Activated effector memory CD4-positive, alpha-beta T cell treated with anti-CD3 and anti-CD28 coated beads, Interleukin-2, amount 50 U/mL, for 16 hours (primary cell): ENCODE measurements at places on chromosomes 5 and 9.
A peak's percentile ranks its signal among the peaks of the same experiment; 100 is the strongest.

DNA sequence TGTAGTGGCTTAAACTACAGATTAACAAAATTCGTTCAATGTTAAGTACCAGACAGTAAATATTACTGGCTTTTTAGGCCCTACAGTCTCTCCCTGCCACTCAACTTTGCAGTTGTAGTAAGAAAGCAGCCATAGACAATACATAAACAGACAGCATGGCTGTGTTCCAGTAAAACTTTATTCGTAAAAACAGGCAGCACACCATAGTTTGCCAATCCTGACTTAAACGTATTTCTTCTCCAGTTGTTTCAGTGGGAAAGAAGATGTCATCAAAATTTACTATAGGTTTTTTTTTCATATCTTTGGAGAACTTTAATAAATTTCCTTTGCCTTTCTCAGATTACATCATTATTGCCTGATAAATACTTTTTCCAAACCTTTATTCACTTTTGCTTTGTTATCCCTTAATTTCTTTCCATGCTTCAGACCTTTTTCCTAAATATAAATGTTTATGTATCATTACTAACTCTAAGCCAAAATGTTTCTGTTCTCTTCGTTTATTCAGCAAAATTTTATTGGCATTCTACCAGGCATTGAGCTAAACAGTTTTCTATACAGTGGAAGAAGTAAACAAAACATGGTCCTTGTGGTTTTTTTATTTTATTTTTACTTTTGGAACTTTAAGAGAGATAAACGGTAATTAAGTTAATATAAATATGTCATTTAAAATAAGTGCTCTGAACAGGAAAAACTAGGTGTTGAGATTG, 64.5 kb downstream of the SLF1 start:
- no peak for DNase-seq

DNA sequence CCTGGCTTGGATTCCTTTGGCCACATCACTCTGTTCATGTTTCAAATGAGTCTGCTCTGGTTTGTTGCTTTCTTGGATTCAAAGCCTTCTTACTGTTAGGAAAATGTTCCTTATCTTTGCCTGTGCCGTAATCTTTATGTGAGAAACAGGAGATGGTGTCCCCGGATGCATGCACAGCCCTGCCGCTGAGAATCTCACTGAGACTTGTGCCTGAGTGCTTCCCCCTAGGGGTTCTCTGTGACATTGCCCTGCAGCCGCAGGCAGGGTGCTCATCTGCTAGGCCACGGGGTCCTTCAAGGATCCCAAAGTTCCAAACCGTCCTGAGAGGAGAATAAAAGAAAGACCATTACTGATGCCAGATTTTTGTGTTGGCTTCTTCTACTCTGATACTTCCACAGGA, 81.4 kb upstream of the ANKRD55 start:
- no peak for DNase-seq

- DNase-seq, result no peak
These were observed 119.9 kb downstream of the C9orf152 start for GRCh38 chr9:110088099-110088498.

- DNase-seq, result no peak
These were observed 8.6 kb downstream of the TEK start for GRCh38 chr9:27117489-27118135.

- DNase-seq, result no peak
These were observed 4.9 kb downstream of the AK6 start for GRCh38 chr5:69364414-69364813.

DNA sequence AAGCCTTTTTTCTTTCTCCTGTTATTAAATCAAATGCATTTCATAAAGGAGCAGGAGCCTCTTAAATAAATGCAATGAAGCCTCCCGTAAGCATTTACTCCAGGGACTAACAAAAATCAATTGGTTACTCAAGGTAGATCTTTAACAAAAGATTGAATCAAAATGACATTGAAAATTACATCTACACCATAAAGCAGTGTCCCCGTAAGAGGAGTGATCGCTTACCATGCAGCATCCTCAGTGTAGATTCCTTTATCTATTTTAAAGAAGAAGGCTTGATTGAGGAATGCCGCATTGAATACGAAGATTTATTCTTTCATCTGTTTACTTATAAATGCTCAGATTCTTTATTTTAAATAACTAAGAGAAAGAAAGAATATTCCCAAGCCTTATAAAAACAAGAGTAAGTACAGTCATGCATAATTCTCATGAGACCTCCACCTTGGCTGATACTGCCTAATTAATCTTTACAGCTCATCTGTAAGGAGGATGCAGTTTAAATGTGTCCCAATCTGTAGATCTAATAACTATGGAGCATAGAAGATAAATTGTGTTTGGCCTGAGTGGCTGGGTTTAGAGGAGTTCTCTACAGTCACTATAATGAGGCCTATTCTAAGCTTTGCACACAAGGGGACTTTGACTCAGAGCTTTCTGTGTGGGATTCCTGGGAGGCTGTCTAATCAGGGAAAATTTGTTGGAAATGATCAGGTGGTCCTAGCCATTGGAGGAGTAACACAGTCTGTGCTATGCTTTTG, 55.1 kb downstream of the PLPPR1 start:
- no peak for DNase-seq

DNA sequence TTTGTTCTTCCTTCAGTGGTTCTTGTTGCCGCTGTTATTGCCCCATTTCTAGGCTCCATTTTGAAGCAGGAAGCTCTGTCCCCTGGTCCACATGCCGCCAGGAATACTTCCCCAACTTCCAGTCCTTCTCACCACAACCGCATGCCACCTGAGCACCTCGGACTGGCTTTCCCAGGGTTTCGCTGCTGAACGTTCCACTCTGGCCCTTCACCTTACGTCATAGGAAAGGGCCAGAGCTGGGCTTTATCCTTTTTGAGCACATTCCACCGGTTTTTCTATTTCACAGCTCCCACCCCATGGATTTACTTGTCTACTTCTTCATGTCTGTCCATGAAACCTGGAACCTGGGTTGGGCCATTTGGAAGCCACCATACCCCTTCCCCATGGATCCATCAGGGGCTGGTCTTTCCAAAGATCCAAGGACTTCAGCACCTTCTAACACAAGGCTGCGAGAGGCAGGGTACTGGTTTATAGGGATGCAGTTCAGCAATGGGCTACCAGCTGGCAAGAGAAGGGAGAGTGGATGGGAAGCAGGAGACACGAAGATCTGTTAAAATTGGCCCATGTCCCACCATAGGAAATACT, 557.4 kb downstream of the BNC2 start:
- no peak for DNase-seq

DNA sequence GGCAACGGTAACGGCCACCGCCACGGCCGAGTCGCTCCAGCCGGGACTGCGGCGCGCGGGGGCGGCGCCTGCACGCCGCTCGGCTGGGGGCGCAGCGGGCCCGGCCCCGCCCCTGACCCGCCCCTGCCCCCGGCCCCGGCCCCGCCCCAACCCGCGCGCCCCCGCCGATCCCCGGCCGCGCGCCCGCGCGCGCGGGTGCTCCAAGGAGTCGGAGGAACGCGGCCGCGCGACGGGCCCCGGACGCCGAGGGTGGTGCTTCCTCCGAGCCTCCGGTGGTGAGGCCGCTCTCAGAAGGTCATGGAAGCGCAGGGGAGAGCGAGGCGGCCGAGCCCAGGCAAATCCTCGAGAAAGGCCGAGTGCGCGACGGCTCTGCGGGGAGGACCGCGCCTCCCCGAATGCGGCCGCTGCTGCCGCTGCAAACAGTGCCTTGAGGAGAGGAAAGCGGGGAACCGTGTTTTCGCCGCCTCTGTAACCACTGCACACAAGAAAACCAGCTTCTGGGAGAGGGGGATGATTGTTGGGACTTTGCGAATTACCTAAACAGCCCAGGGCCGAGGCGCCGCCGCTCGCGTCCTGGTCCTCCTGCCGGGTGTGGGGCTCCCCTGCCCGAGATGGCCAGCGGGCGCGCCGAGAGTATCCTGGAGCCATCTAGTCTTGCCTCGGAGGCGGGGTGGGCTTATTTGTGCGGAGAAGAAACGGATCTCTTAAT, at the start of gene LIFR:
LIFR (minus strand) TSS at position 48 of the 709 bp plus-strand sequence. CDS start 25,999 bp downstream, outside the sequence.
- DNase-seq, result peak; percentile 75

- DNase-seq, result no peak
These were observed 155.8 kb upstream of the ZNF608 start for GRCh38 chr5:124902097-124902821.

DNA sequence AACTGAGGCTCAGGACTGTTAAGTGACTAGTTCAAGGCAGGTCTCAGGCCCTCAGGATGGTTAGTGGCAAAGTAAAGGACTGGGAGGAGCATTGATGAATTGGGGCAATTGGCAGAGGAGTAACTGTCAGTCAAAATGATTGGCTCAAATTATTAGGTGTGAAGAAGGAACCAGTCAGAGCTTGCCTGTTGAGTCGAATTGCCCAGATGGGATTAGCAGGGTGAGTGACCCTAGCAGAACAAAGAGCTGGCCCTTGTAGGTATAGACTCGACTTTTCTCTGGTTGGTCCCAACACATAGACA, 2.6 kb upstream of the NSD1 start:
- DNase-seq, result peak; percentile 41

DNA sequence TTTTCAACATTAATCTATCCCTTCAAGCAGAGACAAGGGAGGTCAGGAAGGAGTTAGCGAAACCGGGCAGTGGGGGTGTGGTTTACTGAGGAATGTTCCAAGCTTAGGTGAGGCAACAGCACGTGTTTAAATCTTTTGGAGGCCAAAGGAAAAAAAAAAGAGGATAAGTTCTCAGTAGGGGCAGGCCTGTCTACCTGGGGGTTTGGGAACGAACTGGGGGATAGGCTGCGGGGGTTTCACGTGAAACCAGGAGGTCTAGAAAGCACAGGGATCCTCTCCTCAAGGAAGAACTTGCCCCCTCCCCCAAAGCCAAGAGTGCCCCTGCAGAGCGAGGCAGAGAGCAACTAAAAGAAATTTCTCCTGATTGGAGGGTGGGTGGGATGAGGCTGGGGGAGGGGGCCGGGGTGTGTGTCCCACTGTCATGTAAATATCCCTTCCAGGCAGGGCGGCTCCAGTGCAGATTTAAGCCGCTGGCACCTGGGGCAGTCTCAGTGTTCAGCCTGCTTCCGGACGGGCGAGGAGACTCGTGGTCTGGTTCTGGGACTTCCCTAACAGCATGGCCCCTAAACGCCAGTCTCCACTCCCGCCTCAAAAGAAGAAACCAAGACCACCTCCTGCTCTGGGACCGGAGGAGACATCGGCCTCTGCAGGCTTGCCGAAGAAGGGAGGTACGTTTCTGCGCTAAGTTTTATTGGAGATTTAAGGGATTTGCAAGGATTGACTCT, 5.5 kb upstream of the SET start:
- DNase-seq, result peak; percentile 73

GRCh38 chr5:132268769-132269551, 11.5 kb downstream of the PDLIM4 start:
- no peak for DNase-seq

DNA sequence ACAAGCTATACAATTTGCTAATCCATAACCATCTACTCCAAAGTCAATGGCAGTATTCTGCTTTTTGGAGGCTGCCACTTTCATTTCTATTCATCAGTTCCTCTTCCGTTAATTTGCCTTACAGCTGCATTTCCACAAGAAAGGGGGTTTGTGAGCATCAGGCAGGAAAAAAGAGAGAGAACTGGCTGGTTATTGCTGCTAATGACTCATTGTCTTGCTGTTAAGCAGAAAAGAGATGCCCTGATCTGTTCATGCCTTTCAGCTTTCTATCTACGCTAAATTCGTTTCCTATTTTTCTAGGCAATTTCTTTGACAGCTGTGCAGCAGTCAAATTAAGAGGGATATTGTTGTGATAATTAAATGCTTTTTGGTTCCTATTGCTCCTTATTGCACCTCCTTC, 65.9 kb upstream of the GNAQ start:
- no peak for DNase-seq

DNA sequence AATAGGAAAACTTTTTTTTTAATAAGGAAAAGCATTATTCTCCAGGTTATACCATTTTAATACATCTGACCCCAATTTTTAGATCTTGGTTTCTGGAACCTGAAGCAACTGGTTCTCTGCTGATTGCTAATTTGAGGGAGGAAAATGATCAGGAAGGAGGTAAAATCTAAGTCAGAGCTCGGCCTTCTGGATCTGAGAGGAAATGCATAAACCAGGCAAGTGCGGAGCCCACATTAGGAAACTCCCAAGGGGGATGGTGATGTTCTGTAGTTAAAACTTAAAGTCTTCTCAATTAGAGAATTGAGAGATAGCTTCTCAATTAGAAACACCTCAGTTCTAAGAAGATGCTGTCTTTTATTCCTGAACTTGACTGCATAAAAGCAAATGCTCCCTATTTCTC, 113.5 kb downstream of the TSSK1B start:
- no peak for DNase-seq

GRCh38 chr9:35172878-35173277, 11.1 kb downstream of the UNC13B start:
- no peak for DNase-seq

GRCh38 chr9:110143950-110144545, 63.9 kb downstream of the C9orf152 start:
- DNase-seq, result peak; percentile 66

DNA sequence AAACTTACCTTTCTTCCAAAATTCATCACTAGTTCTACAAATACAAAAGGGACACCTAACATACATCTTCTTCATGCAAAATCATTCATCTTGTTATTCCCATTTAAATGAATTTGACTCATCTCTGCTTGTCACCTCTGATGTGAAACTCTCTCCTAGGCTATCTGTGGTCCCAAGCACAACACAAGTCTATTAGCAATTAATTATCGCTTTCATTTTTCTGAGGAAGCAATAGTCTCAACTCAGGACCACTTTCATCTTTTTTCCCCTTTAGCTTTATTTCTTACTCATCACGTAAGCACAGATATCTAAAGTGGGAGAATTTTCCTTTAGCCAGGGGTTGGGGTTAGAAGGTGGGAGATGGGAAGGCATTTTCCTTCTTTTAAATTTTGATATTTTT, 131.9 kb downstream of the ST8SIA4 start:
- no peak for DNase-seq

DNA sequence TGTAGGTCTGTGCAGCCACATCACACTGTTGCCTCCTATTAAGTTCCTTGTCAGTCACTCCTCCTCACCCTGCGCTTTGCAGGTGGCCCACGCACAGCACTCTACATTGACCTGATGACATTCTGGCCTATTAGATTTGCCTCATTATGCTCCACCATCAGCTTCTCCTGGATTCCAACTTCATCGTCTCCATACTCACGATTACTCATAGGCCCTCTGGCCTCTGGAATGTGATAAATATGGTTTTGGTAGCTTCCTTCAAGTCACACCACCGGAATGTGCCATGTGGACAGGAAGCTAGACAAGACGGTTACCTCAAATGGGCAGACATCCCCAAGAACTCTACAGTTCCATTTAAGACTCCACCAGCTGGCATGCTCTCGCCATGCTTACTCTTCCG, 158.0 kb upstream of the LHFPL2 start:
- DNase-seq, result no peak

DNA sequence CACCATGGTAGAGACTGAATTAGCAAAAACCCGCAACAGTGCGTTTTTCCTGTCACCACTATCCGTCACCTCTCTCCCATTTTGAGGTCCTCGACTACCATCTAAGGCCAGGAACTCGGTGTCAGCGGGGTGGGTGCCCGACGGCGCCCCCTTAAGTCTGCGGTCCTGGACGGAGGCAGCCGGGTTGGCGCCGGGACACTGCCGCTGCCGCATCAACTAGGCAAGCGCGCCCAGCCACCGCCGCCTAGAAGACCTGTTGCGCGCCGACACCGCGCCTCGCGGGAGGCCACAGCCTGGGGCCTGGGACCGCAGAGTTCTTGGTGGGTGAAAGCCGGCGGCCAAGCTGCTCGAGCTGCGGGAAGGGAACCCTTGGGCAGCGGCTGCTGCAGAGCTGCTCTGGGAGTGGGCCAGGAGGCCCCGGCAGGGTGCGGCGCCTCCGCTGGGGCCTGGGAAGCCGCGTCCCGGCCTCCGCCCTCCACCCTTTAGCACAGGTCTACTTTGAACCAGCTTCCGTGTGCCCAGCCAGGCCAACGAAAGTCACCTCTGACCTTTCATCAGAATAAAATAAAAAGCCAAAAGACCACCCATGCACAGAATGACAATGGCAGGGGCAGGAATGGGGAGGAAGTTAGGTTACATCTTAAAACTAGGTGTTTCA, 3.5 kb downstream of the FOXB2 start:
- DNase-seq, result no peak
